Parietal lobe (tissue), 2 donors: ENCODE measurements at places on chromosomes 5 and 9. TPM values are rescaled to one million over a fixed set of nuclear protein-coding genes. Genes with fewer than 3 reads are reported as not detected.

Gene LAMC3
- total RNA-seq, result 2.2 TPM

Gene ATG10
- total RNA-seq, result 14.7 TPM

Gene VLDLR
- total RNA-seq, result 56.7 TPM

Gene PDLIM4
- total RNA-seq, result 4.4 TPM

Gene OLFM1
- total RNA-seq, result 76.7 TPM
